Upper lobe of left lung (tissue), 6 donors: ENCODE measurements at places on chromosomes 5 and 9. TPM values are rescaled to one million over a fixed set of nuclear protein-coding genes. Genes with fewer than 3 reads are reported as not detected.

DNA sequence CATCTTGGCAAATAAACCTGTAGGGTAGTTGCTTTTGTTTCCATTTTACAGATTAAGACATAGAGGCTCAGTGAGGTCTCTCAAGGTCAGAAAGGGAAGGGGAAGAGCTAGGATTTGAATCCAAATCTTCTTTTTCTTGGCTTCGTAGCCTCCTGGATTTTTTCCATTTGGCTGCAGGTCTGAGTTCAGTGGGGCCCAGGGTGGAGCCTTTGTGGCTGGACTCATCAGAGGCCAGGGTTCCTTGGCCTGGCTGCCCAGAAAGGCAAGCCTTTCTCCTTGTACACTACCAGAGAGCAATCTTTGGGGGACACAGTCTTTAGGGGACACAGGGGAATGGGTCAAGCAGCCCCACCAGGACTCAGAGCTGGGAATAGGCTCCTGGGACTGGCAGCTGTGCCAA, 10.5 kb upstream of the TRAF1 start:
- no peaks in the 10 kb centered on the region for H3K27me3 ChIP-seq
- DNase-seq, result no peak
- peaks cover 64% of the 10 kb centered on the region for H3K4me1 ChIP-seq

DNA sequence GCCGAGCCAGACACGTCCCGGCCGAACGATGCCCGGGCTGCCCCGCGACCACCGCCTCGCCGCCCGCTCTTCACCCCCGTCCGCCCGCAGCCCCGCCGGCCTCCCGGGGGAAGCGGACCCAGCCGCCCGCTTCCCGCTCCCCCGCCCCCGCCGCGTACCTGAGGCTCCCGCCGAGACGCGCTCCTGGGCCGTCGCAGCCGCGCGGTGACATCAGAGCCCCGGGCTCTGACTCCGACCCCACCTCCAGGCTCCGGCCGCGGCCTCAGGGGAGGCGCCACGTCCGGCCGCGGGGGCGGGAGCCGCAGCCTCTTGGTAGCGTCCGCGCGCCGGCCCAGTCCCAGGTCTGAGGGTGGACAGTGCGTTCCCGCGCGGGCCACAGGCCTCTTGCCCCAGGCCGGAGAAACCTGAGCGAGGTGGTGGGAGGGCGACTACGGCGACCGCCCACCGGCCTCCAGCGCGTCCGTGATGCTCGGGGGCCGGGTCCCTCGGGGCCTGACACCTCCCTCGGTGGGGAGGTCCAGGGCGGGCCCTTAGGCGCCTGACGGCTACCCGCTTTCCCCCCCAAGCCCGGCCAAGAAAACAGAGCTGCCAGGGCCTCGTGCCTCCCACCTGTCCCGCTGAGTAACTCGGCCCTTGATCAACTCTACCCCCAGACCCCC, at the start of gene SHROOM1:
SHROOM1 (minus strand) TSS at position 212 of the 659 bp plus-strand sequence. CDS start 4,507 bp downstream, outside the sequence.
- peak within 1 kb of the TSS; percentile 84 for H3K27ac ChIP-seq
- peaks cover 34% of the 10 kb centered on the region for H3K4me1 ChIP-seq
- peaks cover 4% of the 10 kb centered on the region for H3K36me3 ChIP-seq
- peak; percentile 94 for DNase-seq
- peak within 1 kb of the TSS; percentile 58 for H3K4me3 ChIP-seq

DNA sequence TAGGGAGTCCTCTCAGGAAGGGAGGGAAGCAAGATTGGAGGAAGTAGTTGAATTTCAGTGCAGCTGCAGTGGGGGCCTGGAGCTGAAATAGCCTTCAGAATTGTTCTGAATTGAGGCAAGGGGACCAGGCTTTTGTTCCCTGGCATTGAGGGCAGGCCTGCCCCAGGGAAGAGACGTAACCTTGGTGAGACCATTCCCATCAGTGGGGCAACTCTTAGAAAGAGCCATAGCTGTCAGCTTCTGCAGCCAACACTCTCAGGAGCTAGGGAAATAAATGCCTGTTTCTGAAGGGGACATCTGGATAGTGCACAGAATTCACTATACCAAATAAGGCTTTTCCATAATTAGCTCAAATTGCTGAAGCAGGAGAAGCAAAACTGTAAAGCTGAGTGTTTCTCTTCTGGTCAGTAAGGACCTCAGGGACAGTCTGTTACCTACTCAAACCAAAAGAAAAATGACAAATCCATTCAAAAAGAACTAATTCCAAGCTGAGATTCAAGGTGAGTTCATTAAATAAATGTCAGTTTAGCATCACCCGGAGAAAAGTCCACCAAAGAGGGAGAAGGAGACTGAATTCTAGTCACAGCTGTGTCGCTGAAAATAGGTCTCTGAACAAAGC, 44.0 kb downstream of the LYRM7 start:
- H3K27ac ChIP-seq, result no peak overlapping the region
- no peak for DNase-seq
- no peaks in the 10 kb centered on the region for H3K36me3 ChIP-seq
- H3K4me1 ChIP-seq, result peaks cover 4% of the 10 kb centered on the region
- H3K4me3 ChIP-seq, result no peak overlapping the region

- no peak overlapping the region for H3K27ac ChIP-seq
- H3K36me3 ChIP-seq, result no peaks in the 10 kb centered on the region
- H3K4me1 ChIP-seq, result peaks cover 5% of the 10 kb centered on the region
These were observed 152.3 kb downstream of the NR3C1 start for GRCh38 chr5:143251190-143251589.

GRCh38 chr5:88685591-88686541, 197.1 kb downstream of the MEF2C start:
- no peaks in the 10 kb centered on the region for H3K36me3 ChIP-seq
- H3K27me3 ChIP-seq, result peaks cover 6% of the 10 kb centered on the region
- H3K4me3 ChIP-seq, result no peak overlapping the region
- H3K4me1 ChIP-seq, result peaks cover 29% of the 10 kb centered on the region

GRCh38 chr9:105414947-105415661, 32.7 kb upstream of the FSD1L start:
- no peak overlapping the region for H3K27ac ChIP-seq
- H3K36me3 ChIP-seq, result no peaks in the 10 kb centered on the region
- peak; percentile 43 for DNase-seq
- no peaks in the 10 kb centered on the region for H3K27me3 ChIP-seq

DNA sequence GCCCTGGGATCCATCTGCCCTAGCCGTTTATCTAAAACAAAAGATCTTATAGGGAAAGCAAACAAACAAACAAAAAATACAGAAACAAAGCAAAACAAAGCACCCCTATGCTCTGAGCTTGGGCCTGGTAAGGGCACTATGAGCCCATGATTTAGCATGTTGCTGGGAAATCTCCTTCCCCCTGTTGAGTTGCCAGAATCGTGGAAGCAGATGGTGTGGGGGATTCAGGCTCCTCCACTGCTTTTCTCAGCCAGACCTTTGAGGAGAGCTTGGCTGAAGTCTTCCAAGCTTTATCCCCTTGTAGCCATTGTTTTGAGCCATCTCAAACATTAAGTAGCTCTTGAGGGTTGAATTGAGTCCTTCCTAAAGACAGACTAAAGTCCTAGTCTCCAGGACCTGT, 29.9 kb downstream of the TMC1 start:
- no peaks in the 10 kb centered on the region for H3K27me3 ChIP-seq
- no peak overlapping the region for H3K4me3 ChIP-seq
- H3K36me3 ChIP-seq, result no peaks in the 10 kb centered on the region
- no peak for DNase-seq
- H3K27ac ChIP-seq, result no peak overlapping the region

The GABRA1 gene
- not detected for total RNA-seq

GRCh38 chr9:79357194-79357593, 214.6 kb upstream of the TLE4 start:
- peaks cover 4% of the 10 kb centered on the region for H3K4me1 ChIP-seq
- no peak overlapping the region for H3K4me3 ChIP-seq
- H3K36me3 ChIP-seq, result no peaks in the 10 kb centered on the region
- no peaks in the 10 kb centered on the region for H3K27me3 ChIP-seq
